ENCODE measurements at places on chromosomes 5 and 9. TPM values are rescaled to one million over a fixed set of nuclear protein-coding genes. Genes with fewer than 3 reads are reported as not detected.

GRCh38 chr9:12846035-12846434 is 71.2 kb downstream of the LURAP1L start:
- DNase-seq = no peak

GRCh38 chr5:131685516-131686171 is 50.6 kb upstream of the RAPGEF6 start:
- DNase-seq = no peak

GRCh38 chr5:133927300-133928180 is 40.9 kb downstream of the C5orf15 start:
- DNase-seq = no peak

DNA sequence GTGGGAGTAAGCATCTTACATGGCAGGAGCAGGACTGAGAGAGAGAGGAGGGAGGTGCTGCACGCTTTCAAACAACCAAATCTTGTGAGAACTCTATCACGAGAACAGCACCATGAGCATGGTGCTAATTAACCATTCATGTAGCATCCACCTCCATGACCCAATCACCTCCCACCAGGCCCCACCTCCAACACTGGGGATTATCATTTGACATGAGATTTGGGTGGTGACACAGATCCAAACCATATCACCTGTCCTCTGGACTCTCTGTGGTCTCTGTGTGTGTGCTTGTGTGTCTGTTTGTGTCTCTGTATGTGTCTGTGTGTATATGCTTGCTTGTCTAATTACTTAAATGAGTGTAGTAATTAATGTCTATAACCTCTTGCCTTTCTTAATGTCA is 31.1 kb downstream of the SEC61B start:
- no peak for DNase-seq

ARHGEF39 gene
- polyA plus RNA-seq = 4.0 TPM

TRPM6 gene
- not detected for polyA plus RNA-seq

SMIM32 gene
- not detected for polyA plus RNA-seq

PCDHA9 gene
- polyA plus RNA-seq = not detected
